ENCODE measurements at places on chromosomes 3 and 15.

DNA sequence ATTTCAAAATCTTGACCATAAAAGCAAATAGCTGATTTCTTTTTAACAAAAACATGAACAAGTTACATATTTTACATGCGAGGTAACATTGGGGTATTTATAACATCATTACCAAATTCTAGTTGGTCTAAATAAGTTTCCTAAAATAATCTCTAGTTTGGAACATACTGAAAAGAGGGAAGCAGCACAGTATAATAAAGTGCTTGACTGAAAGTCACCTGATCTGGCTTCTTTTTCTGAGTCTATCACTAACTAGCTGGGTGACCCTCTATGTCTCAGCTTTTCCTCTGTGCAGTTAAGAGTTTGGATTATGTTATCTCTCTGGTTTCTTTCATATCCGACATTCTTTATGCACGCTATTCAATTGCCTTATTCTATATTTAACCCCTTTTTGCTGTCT is 19.8 kb upstream of the CNTN4 start:
- no peak for DNase-seq

GRCh38 chr15:33971811-33972210 is 3.5 kb downstream of the CHRM5 start:
- no peak for DNase-seq

GRCh38 chr3:32374788-32375595 is 16.7 kb upstream of the CMTM7 start:
- peak; percentile 54 for DNase-seq

DNA sequence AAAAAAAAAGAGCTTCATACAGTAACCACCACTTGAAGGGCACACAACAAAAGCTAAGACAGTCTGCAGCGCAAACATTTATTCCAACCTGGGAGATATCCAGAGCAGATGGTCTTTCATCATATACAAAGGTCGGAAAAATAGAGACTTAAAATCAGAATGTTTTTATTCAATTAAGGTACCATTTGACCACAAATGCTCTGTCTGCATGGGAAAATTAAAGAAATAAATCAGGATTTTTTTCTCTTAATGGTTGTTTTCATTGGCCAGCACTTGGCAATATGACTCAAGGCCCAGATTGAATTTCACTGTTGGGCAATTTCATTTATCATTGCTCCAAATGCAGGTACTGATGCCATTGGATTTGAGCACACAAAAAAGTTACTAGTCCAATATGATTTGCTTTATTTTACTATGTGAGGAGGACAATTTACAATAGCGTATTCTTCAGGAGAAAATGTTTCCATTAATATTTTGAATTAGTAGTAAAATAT is 145.9 kb upstream of the AGTR1 start:
- no peak for DNase-seq

- DNase-seq = no peak
Measured at GRCh38 chr15:59376733-59377132, 4.1 kb upstream of the MYO1E start.
